Stimulated activated CD4-positive, alpha-beta T cell treated with anti-CD3 and anti-CD28 coated beads, TNF-alpha, amount 100 ng/mL, for 4 hours (primary cell): ENCODE measurements at places on chromosomes 1 and 21.

DNA sequence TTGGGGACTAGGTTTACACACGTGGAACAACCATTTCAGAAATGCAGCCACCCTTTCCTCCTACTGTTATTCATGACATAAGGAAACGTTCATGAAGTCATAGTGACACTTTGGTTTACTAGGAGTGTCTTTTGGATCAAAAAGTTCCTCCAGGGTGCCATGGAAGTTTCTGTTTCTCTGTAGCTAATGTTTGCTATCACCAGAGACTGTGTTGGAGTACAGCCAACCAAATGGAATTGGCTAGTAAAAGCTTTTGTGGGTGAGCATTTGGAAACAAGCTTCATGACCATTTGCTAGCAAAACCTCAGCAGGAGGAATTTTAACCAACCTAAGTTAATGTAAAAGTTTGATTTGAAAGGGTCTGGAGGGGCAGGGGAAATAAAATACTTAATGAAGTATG, 43.9 kb upstream of the ADGRL2 start:
- no peak for DNase-seq

DNA sequence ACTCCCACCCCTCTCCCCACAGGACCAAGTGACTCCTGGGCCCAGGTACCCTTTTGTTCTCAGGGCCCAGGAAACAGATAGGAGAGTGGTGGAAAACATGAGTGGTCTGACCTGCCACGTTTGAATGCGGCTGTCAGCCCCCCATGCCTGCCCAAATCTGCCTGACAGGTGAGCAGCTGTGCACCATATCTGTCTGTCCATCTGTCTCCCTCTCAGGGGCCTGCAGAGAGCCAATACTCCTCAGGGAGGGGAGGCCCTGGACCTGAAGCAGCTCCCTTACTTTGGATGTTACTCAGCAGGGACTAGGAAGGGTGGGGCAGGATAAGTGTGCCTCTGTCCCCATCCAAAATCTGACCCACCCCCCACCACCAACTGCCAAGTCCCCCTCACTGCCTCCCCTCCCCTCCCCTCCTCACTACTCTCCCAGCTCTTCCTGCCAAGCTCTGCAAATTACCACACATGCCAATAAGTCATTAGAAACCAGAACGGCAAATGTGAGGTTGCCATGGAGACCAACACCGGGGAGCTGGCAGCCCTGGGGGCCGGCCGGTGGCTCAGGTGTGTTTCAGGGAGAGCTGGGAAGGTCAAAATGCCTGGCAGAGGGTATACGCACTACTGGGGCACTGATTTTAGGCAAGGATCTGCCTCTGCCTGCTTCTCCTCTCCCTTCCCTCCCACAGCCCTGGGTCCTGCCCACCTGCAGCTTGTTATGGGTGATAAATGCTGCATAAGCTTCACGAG, 11.5 kb downstream of the LRRN2 start:
- DNase-seq, result no peak

GRCh38 chr1:110292031-110292741, 47.0 kb upstream of the RBM15 start:
- DNase-seq, result no peak

GRCh38 chr1:92324784-92325183, 25.9 kb downstream of the RPAP2 start:
- no peak for DNase-seq

DNA sequence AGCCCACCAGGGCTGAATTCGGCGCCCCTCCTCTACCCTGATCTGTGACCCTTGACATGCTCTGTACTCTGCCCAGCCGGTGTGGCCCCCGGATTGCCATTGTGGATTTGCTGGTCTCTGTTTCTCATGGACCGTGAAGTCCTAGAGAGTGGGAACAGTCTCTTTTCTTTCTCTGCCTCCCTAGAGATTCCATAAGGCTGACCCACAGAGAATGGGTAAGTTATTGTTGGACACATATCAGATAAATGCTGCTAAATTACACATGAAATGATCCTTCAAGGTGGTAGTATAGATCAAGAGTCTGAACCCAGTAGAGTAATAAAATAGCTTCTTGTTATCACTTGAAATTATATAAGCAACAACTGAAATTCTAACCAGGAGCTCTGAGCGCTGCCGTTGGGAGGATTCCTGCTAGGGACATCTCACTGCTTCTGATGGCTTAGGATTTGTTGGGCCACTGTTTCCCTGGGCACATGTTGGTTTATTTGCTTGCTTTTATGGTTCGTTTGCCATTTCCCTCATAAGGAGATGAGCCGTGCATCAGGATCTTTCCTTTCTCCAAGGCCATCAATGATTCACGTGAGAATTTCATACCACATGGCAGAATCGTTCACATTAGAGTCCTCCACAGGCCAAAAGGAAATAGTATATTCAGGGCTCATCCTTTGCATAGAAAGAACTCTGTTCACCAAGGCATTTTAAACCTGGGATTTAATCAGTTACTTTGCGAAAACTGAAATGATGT, 111.9 kb downstream of the ZBTB18 start:
- DNase-seq, result no peak

GRCh38 chr1:178934546-178934945, 63.7 kb upstream of the ANGPTL1 start:
- DNase-seq, result no peak

- no peak for DNase-seq
Observed at GRCh38 chr1:27574001-27574781, 29.8 kb downstream of the AHDC1 start.

GRCh38 chr1:24739241-24739640, 6.0 kb upstream of the CLIC4 start:
- no peak for DNase-seq

DNA sequence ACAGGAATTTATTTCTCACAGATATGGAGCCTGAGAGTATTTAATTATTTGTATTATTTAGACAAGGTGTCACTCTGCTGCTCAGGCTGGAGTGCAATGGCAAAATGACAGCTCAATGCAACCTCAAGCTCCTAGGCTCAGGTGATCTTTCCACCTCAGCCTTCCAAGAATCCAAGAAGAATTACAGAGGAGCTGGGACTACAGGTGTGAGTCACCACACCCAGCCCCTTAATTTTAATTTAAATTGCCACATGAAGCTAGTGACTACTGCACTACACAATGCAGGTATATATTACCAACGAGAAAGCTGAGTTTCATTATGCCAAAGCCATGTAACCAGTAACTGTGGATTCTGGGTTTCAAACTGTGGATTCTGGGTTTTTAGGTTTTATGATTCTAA, 2.1 kb downstream of the KHDC4 start:
- no peak for DNase-seq

DNA sequence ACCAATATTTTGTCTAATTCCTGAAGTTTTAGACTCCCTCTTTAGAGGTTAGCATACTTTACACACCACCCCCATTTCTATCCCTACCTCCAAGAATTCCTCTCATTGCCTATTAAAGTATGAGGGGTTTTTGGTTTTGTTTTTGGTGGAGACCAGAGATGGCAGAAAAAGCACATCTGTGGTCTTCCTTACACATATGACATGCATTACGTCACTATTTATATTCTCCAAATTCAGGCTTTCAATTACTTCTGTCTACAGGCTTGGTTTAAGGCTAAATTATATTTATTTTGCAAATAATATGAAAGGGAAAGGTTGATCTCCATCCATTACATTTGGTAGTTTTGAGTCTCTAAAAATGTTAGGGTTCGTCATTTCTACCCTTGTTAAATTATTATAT, 674.6 kb downstream of the LMO4 start:
- no peak for DNase-seq

GRCh38 chr1:24737368-24738117, 7.7 kb upstream of the CLIC4 start:
- DNase-seq, result no peak
